ENCODE measurements at places on chromosomes 2 and 18.
A peak's percentile ranks its signal among the peaks of the same experiment; 100 is the strongest.

- no peaks in the 10 kb centered on the region for H3K4me1 ChIP-seq
- no peak overlapping the region for H3K4me3 ChIP-seq
- no peak overlapping the region for H3K27ac ChIP-seq
- H3K36me3 ChIP-seq: no peaks in the 10 kb centered on the region
- DNase-seq: no peak
Observed at GRCh38 chr2:99961196-99961913, 181.0 kb downstream of the AFF3 start.

DNA sequence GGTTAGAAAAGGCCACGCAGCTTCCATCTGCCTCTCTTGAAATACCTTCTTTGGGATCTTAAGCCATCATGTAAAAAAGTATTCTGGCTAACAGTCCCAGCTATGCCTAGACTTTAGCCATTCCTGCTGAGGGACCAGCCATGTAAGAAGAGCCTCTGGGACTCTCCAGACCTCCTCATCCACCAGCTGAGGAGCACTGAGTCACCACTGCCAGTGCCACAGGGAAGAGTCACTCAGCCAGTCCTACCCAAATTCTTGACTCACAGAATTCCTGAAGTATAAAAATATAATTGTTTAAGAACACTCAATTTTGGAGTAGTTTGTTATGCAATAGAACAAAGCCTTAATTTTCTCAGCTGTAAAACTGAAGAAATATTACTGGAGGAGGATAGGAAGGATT is 436.7 kb downstream of the ZEB2 start:
- H3K36me3 ChIP-seq: peaks cover 14% of the 10 kb centered on the region
- H3K4me1 ChIP-seq: peaks cover 21% of the 10 kb centered on the region

GRCh38 chr2:234981197-234982095 is 29.6 kb downstream of the SH3BP4 start:
- no peak for DNase-seq
- H3K4me3 ChIP-seq: no peak overlapping the region

DNA sequence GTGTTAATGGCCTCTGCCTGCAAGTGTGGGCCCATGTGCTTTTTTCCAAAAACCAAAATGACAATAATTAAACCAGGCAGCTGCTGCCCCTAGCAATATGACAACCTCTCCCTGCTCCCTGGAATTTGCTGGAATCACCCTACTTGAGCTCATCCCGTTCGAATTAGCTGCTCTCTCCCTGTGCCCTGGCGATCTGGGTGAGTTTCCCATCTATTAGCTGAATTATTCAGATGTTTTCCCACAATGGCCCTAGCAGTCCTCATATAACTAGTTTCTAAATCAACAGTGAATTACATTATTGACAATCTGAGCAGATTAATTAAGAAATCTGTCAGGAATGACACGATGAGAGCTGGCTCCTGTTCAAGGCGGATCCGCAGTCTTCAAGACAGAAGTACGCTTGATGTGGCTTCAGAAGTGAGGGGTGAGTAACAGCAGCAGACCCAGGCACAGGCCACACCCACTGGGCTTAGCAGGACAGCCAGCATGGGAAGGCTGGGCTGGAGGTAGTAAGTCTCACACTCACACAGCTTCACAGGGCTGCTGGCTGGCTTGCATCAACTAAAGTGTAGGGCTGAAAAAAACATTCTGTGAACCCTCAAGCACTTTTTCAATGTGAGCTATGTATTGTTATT is 366.2 kb upstream of the ID2 start:
- DNase-seq: no peak
- H3K4me3 ChIP-seq: no peak overlapping the region
- H3K36me3 ChIP-seq: no peaks in the 10 kb centered on the region
- H3K27me3 ChIP-seq: peaks cover 15% of the 10 kb centered on the region

GRCh38 chr2:236849940-236850339 is 235.7 kb upstream of the COPS8 start:
- no peaks in the 10 kb centered on the region for H3K4me1 ChIP-seq
- no peaks in the 10 kb centered on the region for H3K36me3 ChIP-seq
- no peak for DNase-seq
- H3K27me3 ChIP-seq: no peaks in the 10 kb centered on the region
- no peak overlapping the region for H3K27ac ChIP-seq
- no peak overlapping the region for H3K4me3 ChIP-seq

DNA sequence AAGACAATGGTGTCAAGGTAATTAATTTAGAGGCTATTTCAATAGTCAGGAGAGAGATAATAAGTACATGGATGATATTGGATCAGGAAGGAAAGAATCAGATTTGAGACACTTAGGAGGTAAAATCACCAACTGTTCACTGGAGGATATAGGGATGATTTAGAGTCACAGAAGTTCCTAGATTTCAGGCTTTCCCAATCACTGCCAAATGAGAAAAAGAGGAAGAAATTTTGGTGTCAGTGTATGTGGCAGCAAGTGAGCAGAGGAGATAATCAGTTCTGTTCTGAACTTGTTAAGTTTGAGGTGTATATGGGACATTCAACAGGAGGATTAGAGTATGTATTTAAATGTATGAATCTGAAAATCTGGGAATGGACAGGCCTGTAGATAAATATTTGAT is 640.4 kb downstream of the NR4A2 start:
- no peaks in the 10 kb centered on the region for H3K27me3 ChIP-seq
- no peaks in the 10 kb centered on the region for H3K36me3 ChIP-seq

GRCh38 chr2:215590010-215590745 is 154.3 kb upstream of the FN1 start:
- DNase-seq: no peak
- H3K36me3 ChIP-seq: no peaks in the 10 kb centered on the region
- no peaks in the 10 kb centered on the region for H3K4me1 ChIP-seq
- no peak overlapping the region for H3K4me3 ChIP-seq

DNA sequence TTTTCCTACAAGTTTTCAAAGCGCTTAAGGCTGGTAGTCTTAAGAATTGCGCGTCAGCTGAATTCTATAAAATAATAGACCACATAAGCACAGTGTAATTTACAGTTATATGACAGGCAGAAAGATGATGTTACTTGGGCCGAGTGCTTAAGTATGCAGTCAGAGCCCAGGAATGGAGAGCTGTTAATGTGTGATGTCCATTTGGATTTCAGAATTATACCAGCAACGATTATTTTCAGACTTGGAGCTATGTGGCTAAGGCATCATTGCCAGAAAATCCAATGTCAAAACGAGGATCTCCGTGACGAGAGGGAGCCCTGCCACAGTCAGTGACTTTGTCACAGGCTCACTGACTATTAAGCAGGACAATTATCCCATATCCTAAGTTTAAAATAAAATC is 3.4 kb downstream of the KLF7 start:
- DNase-seq: no peak
- peaks cover 2% of the 10 kb centered on the region for H3K27me3 ChIP-seq
- H3K27ac ChIP-seq: no peak overlapping the region
- no peaks in the 10 kb centered on the region for H3K36me3 ChIP-seq
- no peak overlapping the region for H3K4me3 ChIP-seq

DNA sequence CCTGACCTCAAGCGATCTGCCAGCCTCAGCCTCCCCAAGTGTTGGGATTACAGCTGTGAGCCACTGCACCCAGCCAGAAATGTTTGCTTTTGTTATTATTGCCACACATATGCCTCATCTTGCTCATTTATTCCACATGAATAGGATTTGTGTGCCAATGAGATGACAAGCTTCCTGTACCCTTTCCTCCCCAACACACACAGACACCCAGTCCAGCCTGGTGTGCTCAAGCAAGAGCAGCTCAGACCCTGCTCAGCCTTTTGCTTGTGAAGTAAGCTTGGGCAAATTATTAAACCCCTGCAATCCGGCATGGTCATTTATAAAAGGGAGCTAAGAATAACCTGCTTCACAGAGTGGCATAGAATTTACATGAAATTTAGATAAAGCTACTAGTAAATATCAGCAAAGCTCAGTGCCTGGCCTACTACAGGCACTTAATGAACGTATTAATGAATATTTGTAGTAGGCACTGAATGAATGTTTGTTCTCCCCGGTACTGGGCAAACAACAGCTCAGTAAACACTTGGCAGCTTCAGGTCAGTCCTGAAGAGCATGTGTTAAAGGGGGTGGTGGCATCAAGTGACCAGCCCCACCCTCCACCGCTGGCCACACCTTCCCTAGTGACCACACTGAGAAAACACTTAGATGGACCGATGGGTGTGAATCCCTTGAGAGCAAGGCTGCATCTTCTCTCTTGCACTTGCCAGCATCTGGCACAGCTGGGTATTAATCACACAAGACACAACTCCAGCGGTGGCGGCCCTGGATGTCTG is 280.2 kb downstream of the SRBD1 start:
- H3K27me3 ChIP-seq: peaks cover 9% of the 10 kb centered on the region
- DNase-seq: no peak
- no peaks in the 10 kb centered on the region for H3K36me3 ChIP-seq

DNA sequence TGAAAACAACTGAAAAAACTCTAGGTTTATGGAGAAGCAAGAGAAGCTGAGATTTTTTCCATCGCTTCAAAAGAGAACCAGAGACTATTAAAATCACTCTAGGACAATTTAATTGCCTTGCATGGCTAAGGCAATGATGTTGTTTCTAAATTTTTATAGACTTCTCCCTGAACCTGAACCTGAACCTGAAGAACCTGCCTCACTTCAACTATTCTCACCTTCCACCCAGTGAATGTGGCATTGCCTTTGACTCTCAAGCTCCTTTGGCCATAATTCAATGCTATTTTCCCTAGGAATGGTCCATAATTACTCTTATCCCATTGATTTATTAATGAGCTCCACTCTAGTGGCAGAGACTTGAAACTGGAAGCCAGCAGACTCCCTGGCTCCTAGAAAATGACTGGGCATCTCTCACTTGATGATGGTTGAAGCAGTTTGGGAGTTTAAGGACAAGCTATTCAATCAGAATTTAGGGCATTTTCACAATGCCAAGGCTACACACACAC is 303.8 kb upstream of the UBE2E3 start:
- no peaks in the 10 kb centered on the region for H3K4me1 ChIP-seq
- H3K27me3 ChIP-seq: peaks cover 3% of the 10 kb centered on the region
- no peak overlapping the region for H3K4me3 ChIP-seq
- no peaks in the 10 kb centered on the region for H3K36me3 ChIP-seq
- DNase-seq: no peak
- H3K27ac ChIP-seq: no peak overlapping the region

- peaks cover 5% of the 10 kb centered on the region for H3K27me3 ChIP-seq
- no peaks in the 10 kb centered on the region for H3K4me1 ChIP-seq
- DNase-seq: no peak
Observed at GRCh38 chr2:19676770-19677169, 225.0 kb downstream of the TTC32 start.

DNA sequence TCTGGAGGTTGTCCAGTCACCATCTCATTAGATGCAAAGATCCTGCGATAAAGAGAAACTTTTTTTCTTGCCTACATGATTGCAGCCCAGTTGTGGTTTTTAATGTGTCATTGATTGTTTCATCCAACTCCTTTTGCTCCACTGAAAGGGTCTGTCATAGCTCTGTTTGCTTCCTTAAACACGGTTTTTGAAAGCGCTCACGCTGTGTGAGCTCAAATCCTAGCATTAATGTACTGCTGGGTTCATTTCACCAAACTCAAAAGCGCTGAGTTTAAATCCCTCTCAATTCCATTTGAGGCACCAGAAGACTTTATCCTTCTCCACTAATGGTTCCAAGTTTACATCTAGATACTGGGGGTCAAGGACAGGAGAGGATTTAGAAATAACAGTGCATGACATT is 53.6 kb downstream of the CDK15 start:
- peaks cover 15% of the 10 kb centered on the region for H3K4me1 ChIP-seq
- no peak overlapping the region for H3K27ac ChIP-seq
- peaks cover 39% of the 10 kb centered on the region for H3K27me3 ChIP-seq
- DNase-seq: no peak

DNA sequence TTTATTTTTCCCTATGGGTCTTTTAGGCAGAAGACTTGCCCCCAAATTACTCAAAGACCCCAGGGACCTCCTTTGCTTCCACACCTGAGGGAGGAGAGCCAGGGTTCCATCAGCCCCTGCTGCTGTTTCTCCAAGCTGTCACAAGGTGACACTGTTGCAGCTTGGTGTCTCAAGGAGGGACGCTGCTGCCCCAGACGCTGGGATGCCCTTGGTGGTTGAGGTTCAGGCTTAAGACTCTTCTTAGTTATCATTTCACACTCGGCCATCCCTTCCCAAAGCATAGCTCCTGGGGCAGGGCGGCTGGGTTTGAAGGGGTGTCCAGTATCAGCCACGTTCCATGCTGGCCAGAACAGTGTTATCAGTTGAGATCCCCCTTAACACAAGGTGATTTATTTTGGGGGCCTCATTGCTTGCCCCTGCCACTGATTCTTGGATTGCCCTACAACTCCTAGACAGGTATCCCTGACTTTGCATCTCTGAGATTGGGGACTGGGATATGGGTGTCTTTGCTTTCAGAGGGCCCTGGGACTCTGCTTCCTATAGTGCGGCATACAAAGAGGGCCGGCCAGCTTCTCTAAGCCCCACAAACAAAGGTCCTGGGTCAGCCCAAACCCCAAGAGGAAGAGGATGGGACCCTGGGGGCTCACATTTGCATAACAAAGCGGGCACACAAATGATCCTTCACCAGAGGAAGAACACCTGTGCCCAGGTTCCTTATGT is 22.7 kb downstream of the GPR55 start:
- H3K36me3 ChIP-seq: no peaks in the 10 kb centered on the region
- H3K27ac ChIP-seq: peak overlapping the region; percentile 46
- H3K4me3 ChIP-seq: no peak overlapping the region
- DNase-seq: peak; percentile 64
- H3K27me3 ChIP-seq: peaks cover 11% of the 10 kb centered on the region
- peaks cover 72% of the 10 kb centered on the region for H3K4me1 ChIP-seq

DNA sequence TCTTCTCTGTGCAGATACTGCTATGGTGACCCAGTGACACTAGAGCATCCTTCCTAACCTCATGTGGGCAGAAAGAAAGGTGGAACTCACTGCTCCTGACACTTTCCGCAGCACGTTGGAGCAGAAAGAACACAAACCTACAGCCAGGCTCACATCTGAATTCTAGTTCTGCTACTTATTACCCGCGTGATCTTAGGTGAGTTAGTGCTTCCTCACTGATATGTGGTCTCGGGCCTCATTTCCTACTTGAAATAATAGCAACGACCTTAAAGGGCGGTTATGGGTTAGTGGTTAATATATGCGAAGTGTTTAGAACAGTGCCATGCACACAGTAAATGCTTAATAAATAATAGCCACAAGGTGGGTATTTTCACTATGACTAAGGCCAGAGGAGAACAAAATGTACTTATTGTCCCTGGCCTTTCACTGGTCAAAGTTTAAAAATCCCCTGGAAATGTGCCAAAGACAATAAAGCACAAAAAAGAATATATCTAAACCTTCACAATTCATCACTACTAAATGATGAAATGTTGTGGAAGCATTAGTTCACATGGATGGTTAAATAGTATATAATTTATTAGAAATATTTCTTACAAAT is 66.6 kb downstream of the MYOM1 start:
- DNase-seq: no peak
- H3K4me1 ChIP-seq: no peaks in the 10 kb centered on the region
- no peak overlapping the region for H3K4me3 ChIP-seq
- H3K27ac ChIP-seq: no peak overlapping the region
- H3K36me3 ChIP-seq: no peaks in the 10 kb centered on the region
- H3K27me3 ChIP-seq: no peaks in the 10 kb centered on the region

- peak overlapping the region; percentile 6 for H3K4me3 ChIP-seq
- peaks cover 2% of the 10 kb centered on the region for H3K27me3 ChIP-seq
- DNase-seq: no peak
- peaks cover 20% of the 10 kb centered on the region for H3K36me3 ChIP-seq
- H3K27ac ChIP-seq: no peak overlapping the region
Observed at GRCh38 chr2:151823651-151824050, 4.6 kb downstream of the ARL5A start.

- H3K27ac ChIP-seq: no peak overlapping the region
- no peak overlapping the region for H3K4me3 ChIP-seq
- H3K27me3 ChIP-seq: no peaks in the 10 kb centered on the region
- peaks cover 15% of the 10 kb centered on the region for H3K36me3 ChIP-seq
- H3K4me1 ChIP-seq: no peaks in the 10 kb centered on the region
- no peak for DNase-seq
Observed at GRCh38 chr2:97779141-97779540, 65.8 kb downstream of the ZAP70 start.

All from activated naive CD8-positive, alpha-beta T cell treated with anti-CD3 and anti-CD28 coated beads, Interleukin-2, amount 50 U/mL, for 24 hours (primary cell).